Stimulated activated CD4-positive, alpha-beta T cell treated with anti-CD3 and anti-CD28 coated beads, Interleukin-1b, Interleukin-23, amount 100 ng/mL, for 4 hours (primary cell): ENCODE measurements at places on chromosomes 4 and X.

GRCh38 chr4:174673865-174674264, 151.6 kb upstream of the HPGD start:
- DNase-seq: no peak

GRCh38 chrX:39936886-39937770, 160.6 kb downstream of the BCOR start:
- DNase-seq: no peak

GRCh38 chr4:155478336-155478835, 101.6 kb upstream of the MAP9 start:
- DNase-seq: no peak

- no peak for DNase-seq
Measured at GRCh38 chr4:39096847-39097246, 34.8 kb downstream of the KLHL5 start.

DNA sequence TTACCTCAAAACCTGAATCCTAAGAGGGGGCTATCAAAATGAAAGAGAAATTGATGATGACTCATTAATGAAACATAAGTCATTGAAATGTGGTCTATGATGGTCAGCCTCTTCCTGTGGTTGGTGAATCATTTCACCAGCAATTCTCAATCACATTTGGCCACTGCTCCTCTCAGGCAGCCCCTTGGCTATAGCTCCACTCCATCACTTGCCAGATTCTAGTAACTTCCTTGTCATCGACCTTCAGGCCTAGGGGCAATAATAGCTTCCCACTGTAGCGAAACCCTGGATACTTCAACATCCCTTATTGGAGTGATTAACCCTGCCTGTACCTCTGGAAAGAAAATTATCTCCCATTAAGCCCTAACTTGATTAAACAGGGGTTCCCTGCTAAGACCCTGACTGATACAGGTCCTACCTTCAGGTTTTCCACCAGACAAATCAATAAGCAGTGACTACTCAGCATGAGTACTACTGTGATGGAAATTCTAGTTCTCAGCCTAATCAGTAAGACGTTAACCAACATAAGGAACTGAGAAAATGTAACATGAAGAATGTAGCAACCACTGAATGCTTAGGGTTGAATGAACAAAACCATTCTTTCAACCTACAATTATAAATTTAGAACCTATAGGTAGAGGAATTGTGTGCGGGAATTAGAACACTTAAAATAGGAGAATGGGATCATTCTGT, 30.4 kb downstream of the ADH7 start:
- no peak for DNase-seq

DNA sequence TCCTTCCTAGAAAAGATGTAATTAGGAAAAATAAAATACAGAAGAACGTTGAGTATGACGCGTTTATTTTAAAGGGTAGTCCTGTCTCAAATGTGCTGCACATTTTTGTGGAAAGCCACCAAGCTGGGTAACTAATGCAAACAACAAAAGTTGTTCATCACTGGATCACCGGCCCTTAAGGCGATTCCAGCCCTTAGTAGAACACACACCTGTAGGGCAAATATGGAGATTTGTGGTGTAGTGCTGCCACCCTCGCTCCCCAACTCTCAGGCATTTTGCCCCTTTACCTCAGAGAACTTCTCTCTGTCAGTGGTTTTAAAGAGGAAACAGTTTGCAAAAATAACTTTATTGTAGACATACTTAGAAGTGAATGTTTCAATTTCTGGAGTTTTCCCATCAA, 1.9 kb downstream of the TBL1X start:
- no peak for DNase-seq

DNA sequence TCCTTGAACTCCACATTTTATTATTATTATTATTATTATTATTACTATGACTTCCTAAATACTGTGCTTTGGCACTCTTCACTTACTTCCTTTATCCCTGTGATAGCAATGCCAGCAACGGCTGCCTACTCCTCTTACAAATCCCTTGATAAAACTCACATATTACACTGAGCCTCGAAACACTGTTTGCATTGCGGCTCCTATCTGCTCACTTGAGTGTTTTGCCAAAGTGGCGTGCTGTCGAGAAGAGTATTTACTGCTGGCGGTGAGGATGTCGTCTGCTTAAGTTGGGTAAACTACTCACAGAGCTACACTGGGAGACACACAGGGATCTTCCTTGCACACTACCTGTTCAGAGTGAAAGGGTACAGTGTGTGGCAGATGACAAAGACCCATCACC, 143.4 kb upstream of the VCX3A start:
- no peak for DNase-seq

DNA sequence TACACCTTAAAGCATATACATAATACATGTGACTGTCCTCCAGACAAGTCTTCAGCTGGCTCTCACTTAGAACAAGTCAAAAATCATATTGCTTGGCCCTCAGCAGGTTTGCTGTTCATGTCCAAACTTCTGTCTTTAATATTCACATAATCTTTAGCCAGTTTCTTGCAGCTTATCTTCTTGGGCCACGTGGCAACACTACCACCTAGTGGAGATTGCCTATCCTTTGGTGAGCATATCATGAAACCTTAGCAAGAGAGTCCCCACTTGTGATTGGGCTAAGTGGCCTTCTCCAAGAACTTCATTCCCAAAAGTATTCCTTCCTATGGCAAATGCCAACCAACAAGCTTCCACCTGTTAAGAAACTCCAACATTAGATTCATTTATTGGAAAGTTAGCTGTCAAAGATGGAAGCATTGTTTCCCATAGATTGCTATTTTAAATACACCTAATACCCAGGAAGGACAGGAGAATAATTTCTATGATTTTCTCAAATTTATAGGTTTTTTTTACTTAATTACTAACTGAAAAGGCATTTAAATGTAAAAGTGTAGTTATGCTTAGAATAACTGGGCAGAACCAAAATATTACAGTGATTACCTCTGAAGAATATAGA, 231.9 kb upstream of the INTU start:
- no peak for DNase-seq

GRCh38 chr4:67437974-67438713, 107.2 kb downstream of the CENPC start:
- no peak for DNase-seq

DNA sequence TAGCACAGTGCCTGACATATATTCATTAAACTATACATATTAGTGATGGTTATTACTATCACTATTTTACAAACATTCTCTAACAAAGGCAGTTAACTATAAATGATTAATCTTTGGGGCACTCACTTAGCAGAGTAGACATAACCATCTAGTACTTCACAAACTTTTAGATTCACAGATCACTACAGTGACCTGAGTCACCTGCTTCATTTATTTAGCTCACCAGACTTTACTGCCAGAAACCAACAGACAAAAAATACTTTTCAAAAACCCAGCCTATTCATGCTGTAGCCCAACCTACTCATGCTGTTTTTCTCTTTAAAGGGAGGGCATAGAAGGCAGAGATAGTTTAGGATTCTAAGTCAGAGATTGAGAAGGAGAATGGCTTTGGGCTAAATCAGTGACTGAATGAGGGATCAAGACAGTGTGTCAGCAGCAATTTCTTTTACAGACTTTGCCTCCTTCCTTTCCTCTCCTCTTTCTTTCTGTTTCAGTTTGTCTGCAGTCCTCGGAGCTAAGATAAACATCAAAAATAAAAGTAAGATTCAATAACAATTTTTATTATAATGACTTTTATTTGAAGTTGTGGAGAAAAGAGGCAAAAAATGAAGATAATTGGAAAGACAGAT, 34.7 kb upstream of the PDE5A start:
- DNase-seq: no peak

GRCh38 chrX:39409246-39409917, 608.1 kb downstream of the MID1IP1 start:
- no peak for DNase-seq

- no peak for DNase-seq
Measured at GRCh38 chr4:77154065-77154464, 2.9 kb upstream of the CCNG2 start.

DNA sequence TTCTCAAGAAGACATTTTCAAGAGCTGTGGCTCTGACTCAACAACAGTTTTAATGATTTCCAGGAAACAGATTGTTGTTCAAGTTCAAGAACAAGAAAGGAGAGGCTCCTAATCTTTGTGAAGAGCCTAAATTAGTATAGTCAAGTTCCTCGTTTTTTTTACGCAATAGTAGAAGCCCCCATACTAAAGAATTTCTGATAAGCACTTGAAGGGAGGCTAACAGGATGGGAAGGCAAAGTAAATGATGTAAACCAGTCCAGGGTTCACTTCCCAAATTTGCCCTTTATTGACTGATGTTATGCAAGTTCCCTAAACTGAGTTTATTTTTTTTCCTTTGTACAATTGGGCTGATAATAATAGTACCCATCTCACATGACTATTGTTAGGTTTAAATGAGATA, 178.2 kb downstream of the RTL9 start:
- DNase-seq: no peak

- no peak for DNase-seq
Measured at GRCh38 chr4:79747252-79747651, 325.8 kb downstream of the ANTXR2 start.

- no peak for DNase-seq
Measured at GRCh38 chrX:44435047-44435446, 91.6 kb upstream of the EFHC2 start.

- DNase-seq: no peak
Measured at GRCh38 chrX:108285356-108285755, 152.9 kb downstream of the COL4A6 start.

GRCh38 chrX:151792505-151792904, 58.0 kb downstream of the CNGA2 start:
- no peak for DNase-seq

DNA sequence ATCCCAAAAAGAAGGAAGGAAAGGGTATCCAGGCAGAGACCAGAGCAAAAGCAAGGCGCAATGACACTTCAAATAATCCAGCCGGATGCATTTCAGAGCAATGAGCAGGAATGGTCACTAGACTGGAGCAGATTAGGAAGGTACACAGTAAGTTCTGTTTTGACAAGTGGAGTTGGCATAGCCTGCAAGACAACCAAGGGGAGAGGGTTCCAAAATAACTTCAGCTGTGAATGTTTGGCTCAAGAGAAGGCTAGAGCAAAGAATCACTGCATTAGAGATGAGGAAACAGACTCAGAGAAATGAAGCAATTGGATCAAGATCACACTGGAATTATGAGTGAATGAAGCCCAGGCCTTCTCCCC, 90.0 kb upstream of the EGFL6 start:
- DNase-seq: no peak

DNA sequence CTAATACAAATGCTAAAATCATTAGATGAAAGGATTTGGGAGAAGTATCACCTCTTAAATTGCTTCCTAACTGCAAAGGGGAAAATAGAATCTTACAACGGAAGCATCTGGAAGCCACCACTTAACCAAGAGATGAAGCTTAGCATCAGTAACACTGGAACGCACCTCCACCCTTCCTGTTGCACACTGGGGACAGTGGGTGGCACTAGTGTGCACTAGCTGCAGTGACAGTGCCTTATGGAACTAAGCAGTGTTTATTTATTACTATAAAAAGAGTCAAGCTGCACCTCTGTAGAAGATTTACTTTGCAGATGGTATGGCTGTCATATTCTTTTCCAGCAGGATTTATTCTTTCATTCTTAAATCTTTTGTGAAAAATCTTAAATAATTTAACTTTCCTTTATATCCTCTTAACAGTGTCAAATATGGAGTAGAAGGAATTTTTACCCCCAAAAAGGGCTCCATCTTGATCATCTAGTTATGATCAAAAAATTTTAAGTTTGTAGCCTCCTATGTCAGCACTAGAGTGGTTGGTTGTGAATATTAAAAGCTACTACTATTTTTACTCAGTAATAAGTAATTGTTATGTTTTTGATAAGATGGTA, 76.7 kb downstream of the SCD5 start:
- DNase-seq: no peak

DNA sequence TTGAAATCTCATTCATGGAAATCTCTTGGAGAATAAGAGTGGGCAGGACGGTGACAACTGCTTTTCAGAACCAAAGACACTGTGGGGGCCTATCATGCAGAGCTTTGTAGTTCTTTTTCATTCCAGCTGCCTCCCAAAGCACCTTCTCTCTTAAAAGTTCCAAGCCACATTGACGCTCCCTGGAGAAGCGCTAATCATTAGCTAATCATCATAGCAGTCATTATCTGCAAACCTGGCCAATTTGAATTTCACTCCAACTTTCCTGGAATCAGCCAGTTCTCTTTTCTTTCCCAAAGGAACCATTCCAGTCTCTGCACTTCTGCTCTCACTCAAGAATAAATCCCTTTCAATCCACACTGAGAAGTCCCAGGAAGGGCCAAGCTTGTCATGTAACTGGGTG, 1144.1 kb upstream of the IGFBP7 start:
- no peak for DNase-seq

- DNase-seq: no peak
Measured at GRCh38 chrX:20670611-20671010, 403.9 kb upstream of the RPS6KA3 start.

DNA sequence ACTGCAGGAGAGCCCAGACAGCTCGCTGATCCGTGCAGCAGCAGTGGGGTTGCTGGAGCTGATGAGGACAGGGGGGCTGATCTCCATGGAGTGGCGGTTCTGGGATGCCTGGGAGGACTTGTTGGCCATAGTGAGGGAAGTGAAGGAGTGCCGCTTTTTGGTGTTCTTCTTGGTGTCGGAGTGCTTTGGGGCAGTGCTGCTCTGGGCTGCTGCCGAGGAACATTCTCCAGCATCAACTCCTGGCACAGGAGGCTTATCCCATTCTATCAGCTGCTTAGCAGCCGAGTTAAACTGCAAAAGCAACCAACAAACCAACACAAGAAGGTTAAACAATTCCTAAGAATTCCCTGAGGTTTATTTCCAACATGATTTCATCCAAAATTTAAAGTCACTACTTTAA, 126.3 kb upstream of the CBR4 start:
- DNase-seq: no peak

- no peak for DNase-seq
Measured at GRCh38 chr4:25417014-25417413, 40.0 kb downstream of the ANAPC4 start.

- DNase-seq: no peak
Measured at GRCh38 chr4:4643306-4643705, 101.5 kb upstream of the STX18 start.

DNA sequence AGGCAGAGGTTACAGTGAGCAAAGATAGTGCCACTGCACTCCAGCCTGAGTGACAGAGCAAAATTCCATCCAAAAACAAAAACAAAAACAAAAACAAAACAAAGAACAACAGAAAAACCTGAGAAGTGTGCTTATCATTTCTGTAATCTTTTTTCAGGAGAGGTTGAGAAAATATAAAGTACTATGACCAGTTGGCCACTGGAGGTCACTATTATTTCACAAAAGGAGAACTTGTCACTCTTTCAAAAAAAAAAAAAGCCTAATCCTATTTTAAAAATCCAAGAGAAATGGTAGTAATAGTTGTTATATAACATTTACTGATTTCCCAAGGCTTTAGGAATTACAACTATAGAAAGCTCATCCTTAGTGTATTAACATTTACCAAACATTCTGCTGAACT, 24.9 kb upstream of the RNF150 start:
- DNase-seq: no peak

DNA sequence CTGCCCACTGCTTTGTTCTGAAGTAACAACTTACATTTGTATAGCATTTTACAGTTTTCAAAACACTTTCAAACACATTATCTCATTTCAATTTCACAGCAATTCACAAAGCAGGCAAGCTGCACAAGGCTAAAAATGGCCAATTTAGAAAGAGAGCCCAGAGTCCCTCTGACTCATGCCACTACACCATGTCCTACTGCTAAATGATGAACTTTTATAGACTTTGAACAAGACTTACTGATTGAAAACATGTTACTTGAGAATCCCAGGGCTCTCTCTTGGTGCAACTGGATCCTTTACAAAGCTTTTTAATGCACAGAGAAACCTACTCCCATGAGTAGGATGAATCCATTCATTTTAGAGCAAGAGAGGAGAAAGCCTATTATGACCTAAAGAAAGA, 5.8 kb upstream of the G3BP2 start:
- no peak for DNase-seq

GRCh38 chr4:94571715-94572114, 120.0 kb downstream of the PDLIM5 start:
- DNase-seq: no peak
